SK-N-DZ (cell line): ENCODE measurements at places on chromosomes 16 and 17.
A peak's percentile ranks its signal among the peaks of the same experiment; 100 is the strongest.

DNA sequence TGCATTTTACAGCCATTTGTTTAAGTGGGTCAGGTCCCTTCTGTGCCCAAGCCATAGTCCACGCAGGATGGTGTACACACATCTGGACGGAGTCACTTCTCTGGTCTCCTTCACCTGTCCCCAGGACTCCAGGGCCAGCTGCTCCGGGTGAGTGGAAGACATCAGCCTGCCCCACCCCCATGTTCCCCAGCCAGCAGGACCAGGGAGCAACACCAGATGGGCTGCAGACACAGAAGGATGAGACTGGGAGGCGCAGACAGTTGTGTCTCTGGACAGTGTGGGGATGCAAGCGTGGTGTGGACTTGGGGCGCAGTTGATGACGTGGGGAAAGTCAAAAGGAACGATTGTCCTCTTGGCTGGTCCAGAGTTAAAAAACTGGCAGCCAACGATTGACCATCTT, 24.6 kb upstream of the WFDC1 start:
- DNase-seq, result no peak

DNA sequence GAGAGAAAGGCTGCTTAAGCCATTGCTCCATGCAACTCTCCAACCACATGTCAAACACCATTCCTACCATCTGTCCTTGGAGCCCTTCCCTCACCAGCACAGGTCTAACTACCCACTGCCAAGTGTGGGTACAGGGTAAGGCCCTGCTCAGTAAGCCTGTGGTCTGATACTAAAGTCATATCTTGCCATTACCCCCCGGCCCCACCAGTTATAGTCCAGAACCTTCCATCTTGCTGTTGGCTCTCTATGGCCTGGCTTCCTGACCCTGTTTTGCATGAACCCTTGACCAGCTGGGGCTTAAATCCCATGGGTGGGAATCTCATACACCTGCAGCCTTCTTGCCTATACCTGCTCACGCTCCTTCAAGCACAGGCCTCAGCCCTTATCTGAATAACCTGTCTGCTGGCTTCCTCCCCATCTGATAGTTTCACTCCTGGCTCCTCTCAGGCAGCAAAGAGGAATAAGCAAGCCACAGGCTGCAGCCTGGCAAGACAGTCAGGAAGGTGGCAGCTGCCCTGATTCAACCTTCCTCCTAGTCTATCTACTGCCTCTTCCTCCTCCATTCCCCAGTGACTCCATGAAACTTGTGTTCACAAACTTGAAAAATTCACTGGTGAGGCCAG, 64.1 kb downstream of the ZFHX3 start:
- DNase-seq, result no peak

DNA sequence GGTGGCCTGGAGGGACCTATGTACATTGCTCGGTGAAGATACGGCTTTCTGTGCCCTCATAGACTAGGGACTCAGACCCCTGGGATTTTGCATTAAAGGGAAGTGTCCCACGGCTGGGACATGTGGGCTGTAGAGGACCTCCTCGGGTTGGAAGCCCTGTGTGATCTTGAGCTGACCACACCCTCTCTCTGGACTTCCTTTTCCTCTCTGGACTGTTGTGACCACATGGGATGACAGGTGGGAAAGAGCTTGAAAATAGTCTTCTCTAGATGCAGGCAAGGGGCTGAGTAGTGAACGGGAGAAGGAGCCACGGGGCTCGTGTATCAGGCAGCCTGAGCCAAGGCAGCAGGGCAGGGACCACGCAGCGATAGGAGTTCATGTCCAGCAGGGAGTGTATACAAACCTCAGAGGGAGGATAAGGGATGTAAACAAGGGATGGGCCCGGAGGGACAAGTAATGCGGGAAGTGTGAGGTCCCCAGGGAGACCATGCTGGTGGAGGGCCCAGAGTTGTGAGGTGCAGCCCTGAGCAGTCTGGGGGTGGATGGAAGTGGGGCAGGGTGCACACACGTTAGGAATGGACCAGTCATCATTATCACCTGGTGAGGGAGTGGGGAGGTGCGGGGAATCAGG, 4.5 kb upstream of the SLC4A1 start:
- no peak for DNase-seq

GRCh38 chr17:68033636-68034451, 1.7 kb upstream of the KPNA2 start:
- peak; percentile 80 for DNase-seq

DNA sequence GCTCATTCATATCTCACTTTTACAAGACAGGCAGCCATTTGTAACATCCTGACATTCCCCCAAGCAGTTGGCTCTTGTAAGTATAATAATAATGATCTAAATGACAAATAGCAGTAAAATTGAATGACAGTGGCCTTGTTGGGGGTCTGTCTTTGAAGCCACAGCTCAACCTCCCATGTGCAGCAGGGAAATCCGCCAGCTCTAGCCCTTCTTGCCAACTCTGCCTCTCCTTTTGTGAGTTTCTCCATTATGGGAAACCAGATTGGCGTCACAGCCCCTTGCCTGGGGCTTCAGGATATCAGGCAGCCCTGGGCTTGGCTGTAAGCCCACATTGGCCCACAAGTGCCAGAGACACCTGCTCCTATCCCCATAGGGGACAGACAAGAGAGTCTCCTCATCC, 70.4 kb upstream of the CACNG5 start:
- no peak for DNase-seq

DNA sequence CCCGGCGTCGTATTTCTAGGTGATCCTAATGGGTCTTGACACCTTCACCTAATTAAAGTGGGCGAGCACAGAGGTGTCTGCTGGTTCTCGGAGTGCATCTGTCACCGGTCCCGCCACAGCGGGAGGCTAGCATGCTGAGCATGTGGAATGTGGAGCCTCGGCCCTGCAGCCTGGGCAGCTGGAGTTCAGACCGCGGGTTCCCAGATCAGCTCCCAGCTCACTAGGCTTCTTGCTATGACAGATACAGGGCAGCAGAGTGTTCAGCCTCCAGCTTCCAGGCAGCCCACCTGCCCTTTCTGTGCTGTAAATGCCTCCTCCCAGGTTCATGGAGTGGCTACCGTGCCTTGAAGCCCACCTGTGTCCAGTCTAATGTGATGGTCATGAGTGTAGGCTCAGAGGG, 166.7 kb downstream of the CPPED1 start:
- DNase-seq, result peak; percentile 74

- peak; percentile 54 for DNase-seq
Measured at GRCh38 chr16:57994778-57995177, 5.7 kb downstream of the ZNF319 start.

GRCh38 chr16:19784183-19784736, 66.2 kb downstream of the IQCK start:
- DNase-seq, result no peak

DNA sequence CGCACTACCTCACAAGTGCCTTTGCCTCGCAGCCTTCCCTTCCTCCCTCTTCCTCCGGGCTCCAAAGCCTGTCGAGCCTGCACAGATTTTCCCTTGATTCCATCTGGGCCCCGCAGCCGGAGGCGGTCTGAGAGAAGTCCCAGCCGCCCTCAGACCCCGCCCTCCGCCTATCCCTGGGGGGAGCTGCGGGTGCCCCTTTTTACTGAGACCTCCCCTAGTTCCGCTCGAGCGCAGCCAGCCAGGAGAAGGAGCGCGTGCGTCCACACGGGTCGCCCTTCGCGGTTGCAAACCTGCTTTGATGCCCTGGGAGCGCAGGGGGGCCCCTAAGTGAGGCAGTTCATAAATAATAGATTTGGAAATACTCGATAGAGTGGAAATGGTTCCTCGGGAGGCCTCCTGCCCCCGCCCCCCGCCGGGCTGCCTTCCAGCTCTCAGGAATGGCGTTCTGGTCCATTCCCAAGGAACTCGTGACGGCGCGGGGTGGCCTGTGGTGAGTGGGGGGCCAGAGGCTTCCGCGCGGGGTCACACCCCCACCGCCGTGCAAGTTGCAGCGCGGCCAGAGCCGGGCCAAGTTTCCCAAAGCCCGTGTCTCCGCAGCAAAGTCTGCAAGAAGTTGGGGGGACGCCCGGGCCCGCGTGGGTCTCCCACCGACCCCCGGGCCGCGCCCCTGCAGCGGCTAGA, 610 bp downstream of the C16orf74 start:
- DNase-seq, result no peak

GRCh38 chr16:54443839-54444238, 157.3 kb upstream of the IRX3 start:
- no peak for DNase-seq

DNA sequence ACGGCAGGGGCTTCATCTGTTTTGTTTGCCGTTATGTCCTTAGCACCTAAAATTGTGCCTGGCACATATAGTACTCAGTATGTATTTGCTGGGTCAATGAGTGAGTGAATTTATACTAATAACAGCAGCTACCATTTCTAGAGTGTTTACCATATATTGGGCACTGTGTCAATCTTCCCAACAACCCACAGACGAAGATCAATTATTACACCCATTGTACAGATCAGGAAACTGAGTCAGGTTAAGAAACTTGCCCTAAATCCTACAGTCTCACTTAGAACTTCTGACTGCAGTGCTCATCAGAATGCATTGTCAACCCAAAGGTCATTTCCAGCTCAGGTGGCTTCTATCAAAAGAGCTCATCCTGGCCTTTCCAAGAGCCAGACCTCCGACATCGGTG, 44.5 kb upstream of the MEOX1 start:
- DNase-seq, result no peak

DNA sequence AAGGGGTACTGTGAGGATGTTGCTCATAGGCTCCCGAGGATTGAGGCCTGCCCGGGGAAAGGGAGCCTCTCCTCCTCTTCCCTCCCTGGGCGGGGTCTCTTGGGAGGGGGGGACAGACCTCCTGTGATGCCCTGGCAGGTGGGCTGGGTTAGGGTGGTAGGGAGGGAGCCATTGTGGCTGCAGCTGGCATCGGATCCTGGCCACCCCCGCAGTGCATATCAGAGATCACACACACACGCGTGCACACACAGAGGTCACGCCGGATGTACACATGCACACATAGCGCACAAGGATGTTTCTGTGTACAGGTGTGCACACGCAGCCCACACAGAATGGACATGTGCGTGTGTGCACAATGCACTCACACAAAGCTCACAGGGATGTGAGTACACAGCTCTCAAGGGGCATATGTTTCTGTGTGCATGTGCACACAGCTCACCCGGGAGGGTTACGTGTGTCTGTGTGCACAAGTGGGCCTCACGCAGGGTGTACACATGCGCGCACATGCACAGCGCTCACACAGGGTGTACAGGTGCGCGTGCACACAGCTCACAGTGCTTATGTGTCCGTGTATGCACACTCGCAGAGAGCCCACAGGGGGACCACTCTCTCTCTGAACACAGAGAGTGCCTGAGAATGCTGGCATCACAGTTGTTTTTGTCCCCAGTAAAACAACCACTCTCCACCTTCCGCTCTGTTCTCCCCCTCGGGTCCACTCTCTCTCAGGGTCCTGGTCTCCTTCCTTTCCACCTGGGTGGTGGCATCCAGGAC, 2.4 kb downstream of the GJD3 start:
- DNase-seq, result no peak

DNA sequence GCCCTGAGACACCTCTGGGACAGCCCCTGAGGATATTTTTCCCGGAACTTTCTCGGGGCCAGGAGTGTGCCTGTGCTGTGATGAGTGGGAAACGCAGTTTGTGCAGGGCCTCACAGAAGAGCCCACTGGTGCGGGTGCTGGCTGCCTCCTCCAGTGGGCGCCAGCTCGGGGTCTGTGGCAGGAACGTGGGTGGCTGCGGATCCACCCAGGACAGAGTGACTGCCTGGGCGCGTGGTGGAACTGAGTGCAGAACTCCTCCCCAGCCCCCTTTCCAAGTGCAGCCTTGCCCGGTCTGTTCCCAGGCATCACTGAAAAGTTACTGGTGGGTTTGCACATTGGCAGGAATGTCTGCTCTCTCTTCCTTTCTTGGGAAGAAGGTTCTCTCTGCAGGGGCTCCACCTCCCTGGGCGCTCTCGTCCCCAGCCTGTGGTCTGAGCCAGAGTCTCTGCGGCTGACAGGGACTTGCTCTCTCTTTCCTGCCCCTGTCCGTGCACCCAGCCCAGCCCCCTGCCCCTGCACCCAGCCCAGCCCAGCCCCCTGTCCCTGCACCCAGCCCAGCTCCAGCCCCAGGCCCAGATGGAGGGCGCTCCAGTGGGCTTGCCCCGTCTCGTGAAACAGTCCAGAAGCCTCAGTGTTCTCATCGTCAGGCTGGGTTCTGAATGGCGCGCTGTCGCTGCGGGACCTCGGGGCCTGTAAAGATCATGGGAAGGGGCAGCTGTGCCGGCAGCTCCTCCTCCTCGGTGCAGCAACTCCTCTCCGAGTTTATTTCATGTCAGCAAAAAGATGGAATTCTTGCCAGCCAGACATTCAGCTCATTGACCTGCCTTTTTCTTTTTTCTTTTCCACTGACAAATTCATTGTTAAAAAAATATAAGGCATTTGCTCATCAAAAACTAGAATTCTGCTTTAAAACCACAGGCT, 117.5 kb downstream of the BANP start:
- no peak for DNase-seq

DNA sequence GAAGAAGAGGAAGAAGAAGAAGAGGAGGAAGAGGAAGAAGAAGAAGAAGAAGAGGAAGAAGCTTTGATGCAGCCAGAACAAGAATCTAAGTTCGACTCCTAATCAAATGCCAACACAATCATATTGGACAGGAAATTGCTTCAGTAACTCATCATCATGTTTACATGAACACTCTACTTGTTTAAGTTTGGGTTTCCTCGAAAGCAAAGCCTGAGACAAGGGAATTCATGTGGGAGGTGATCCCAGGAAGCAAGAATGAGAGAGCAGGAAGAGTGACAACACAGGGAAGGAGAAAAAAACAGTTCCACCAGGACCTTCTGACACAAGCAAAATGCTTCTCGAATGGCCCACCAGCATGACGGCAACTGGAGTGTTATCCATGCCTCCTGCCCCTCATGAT, 279.0 kb downstream of the PMP22 start:
- no peak for DNase-seq

GRCh38 chr17:19760746-19761145, 12.6 kb upstream of the ALDH3A1 start:
- no peak for DNase-seq

- DNase-seq, result no peak
Measured at GRCh38 chr16:70682239-70683145, 3.4 kb downstream of the MTSS2 start.

GRCh38 chr17:39134878-39135277, 16.6 kb downstream of the PLXDC1 start:
- no peak for DNase-seq

DNA sequence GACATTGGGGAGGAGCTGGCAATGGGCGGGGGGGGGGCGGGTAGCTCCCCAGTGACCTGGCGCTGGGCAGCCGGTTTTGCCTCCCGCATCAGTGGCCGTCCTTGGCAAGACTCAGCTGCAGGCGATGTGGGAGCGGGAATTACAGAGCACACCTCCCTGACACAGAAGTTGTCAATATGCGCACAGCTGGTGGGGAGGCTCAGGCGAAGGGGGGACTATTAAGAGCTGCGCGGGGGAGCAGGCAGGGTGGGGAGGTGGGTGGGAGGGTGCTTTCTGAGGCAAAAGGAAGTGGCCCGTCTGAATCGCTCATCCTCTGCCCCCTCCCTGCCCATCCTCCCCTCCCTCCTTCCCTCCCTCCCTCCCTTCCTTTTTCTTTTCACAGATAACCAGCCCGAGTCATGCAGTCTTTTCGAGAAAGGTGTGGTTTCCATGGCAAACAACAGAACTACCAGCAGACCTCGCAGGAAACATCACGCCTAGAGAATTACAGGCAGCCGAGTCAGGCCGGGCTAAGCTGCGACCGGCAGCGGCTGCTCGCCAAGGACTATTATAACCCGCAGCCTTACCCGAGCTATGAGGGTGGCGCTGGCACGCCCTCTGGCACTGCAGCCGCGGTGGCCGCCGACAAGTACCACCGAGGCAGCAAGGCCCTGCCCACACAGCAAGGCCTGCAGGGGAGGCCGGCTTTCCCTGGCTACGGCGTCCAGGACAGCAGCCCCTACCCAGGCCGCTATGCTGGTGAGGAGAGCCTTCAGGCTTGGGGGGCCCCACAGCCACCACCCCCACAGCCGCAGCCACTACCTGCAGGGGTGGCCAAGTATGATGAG, 44.0 kb downstream of the SREBF1 start:
- DNase-seq, result no peak

GRCh38 chr17:40480501-40481003, 20.9 kb downstream of the TNS4 start:
- no peak for DNase-seq
